Naive thymus-derived CD8-positive, alpha-beta T cell (primary cell): ENCODE measurements at places on chromosomes 11 and 22.

- no peak for DNase-seq
Observed at GRCh38 chr11:27201454-27202302, 161.1 kb downstream of the BBOX1 start.

DNA sequence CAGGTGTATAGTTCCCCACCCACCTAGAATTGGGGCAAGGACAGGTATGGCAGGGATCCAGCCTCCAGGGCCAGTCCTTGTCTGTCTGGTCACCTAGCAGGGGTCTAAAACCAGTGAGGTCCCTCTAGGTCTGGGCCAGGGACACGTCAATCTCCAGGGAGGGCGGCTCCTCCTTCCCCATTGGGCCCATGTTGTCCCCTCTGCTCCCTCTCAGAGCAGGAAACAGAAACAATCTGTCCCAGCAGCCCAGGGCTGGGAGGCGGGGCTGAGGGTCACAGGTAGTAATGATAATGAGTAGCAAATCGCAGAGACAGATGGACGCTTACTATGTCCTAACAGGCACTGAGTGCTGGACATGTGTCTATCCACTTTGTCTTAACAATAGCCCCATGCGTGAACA, 22.8 kb upstream of the SYT7 start:
- no peak for DNase-seq

- no peak for DNase-seq
Observed at GRCh38 chr11:80868831-80869230, 1428.0 kb upstream of the TENM4 start.

- DNase-seq, result no peak
Observed at GRCh38 chr11:114285599-114285998, 10.6 kb upstream of the NNMT start.

DNA sequence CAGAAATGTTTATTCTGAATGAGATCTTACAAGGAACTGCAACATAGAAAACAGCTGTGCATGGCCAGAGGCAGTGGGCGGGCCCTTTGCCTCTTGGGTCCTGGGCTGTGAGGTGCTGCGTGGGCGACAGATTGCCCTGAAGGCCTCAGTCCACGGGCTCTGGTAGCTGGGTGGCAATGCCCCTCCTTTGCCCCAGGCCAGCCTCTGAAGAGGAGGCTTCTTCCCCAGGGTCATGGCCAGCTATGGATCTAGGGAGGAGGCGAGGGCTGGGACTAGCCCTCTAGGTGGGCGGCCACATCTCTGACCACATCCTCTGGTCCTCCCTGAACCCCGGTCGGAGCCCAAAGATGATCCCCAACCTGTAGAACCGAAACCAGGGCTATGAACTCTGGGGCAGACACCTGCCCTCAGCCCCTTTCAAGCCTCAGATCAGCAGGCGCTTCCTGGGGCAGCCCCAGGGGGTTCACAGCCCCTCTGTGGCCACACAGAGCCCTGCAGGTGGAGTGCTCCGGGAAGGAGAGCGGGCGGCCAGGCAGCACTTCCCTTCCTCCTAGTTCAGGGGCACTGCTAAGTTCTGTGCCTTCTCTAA, 6.6 kb upstream of the CDC42BPG start:
- peak; percentile 58 for DNase-seq

GRCh38 chr11:11978098-11978637, 30.3 kb downstream of the DKK3 start:
- DNase-seq, result no peak

DNA sequence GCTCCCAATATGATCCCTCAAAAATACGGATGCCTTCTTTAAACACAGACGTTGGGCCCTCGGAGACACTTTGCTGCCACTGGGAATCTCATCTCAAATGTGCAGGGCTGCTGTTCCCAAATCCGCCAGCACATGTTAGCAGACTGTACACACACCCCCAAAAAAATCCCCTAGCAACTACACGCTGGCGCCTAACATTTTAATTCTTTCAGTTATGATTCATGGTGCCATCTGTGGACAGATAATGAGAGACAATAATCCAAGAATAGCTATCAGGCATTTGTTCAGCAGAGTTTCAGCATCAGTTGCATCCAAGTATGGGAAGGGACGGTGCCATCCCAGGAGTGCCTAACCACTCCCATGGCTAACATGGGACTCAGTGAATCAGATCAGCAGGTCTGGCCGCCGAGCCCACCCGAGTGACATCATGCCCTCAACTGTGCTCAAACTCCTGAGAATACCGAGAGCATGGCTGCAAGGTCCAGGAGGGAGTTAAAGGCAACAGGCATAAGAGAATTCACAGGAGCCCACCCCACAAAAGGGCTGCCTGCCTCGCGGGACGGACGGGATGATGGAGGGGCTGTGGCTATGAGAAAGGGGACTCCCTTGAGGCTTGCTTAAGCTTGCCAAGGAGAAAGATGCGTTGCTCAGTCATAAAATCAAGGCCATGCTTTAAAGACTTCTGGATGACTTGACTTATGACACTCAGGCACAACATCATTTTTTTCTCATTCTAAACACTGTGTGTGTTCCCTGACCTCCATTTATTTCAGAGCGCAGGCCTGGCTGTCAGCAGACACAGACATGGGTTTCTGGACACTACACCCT, 337.0 kb downstream of the SHANK2 start:
- DNase-seq, result no peak
